ENCODE measurements at places on chromosomes 7 and 10.

GRCh38 chr7:105806592-105807447 is 69.6 kb downstream of the ATXN7L1 start:
- no peaks in the 10 kb centered on the region for H3K27me3 ChIP-seq
- H3K4me1 ChIP-seq: peaks cover 21% of the 10 kb centered on the region
- no peak overlapping the region for H3K4me3 ChIP-seq
- H3K27ac ChIP-seq: no peak overlapping the region
- no peak for DNase-seq

GRCh38 chr7:128672927-128673517 is 930 bp downstream of the GARIN1A start:
- no peaks in the 10 kb centered on the region for H3K27me3 ChIP-seq
- H3K4me3 ChIP-seq: no peak overlapping the region
- H3K36me3 ChIP-seq: no peaks in the 10 kb centered on the region
- peaks cover 3% of the 10 kb centered on the region for H3K4me1 ChIP-seq

GRCh38 chr10:132514821-132515520 is 22.6 kb upstream of the INPP5A start:
- peaks cover 79% of the 10 kb centered on the region for H3K4me1 ChIP-seq
- peak overlapping the region; percentile 97 for H3K27ac ChIP-seq
- H3K4me3 ChIP-seq: peak overlapping the region; percentile 64
- H3K36me3 ChIP-seq: no peaks in the 10 kb centered on the region
- H3K27me3 ChIP-seq: no peaks in the 10 kb centered on the region
- no peak for DNase-seq

- no peak for DNase-seq
- peaks cover 96% of the 10 kb centered on the region for H3K4me1 ChIP-seq
- H3K27me3 ChIP-seq: no peaks in the 10 kb centered on the region
- H3K36me3 ChIP-seq: peaks cover 29% of the 10 kb centered on the region
These were observed 175.4 kb downstream of the ARID5B start for GRCh38 chr10:62076891-62077290.

All from left ventricle myocardium inferior (tissue), 1 donor.